ENCODE measurements at places on chromosomes 16 and 17.

DNA sequence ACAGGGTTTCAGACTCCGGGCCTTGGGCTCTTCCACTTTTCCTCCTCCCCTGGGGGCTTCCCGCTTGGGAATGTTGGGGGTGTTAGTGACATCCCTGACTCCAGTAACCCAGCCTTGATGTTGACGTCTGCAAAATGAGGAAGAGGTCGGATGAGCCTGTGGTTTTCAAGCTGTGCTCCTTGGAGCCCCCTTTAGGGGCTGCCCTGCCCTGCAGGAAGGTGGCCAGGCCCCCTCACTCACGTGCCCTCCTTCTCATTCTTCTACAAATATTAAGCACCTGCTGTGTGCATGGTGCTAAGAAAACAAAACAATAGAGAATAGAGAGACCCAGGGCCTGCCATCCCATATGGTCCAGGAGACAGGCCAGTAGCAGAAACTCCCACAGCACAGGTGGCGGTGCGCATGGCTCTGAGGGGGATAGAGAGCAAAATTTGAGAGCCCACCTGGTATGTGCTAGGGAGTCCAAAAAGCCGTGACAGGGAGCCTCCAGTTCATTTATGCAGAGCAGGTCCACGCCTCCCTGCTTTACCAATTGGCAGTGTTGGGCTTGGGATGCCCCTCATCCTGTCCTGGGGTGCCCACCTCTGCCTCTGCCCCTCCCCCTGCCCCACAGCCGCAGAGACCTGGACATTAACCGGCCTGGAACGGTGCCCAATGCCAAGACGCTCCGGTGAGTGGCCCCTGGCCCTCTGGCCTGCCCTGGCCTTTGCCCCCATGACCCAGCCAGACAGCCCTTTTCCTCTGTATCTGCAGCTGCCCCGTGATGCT is 7.4 kb downstream of the NDRG4 start:
- no peak for DNase-seq

DNA sequence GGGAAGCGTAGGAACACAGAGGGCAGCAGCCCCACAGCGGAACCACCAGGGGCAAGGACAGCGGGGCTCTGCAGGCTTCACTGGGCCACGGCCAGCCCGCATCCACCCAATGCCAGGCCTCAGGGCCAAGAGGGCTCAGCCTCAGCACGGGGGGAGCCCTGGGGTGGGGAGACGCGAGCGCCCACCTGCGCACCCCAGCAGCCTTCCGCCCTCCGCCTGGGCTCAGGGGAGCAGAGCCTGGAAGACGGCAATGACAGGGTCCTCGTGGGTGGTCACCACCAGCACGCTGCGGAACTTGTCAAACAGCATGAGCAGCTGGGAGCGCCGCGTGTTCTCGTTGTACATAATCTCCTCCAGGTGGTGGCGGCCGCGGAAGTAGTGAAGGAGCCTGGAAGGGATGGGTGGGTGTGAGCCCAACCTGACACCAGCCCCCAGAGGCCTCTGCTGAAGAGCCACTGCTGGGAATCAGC is 8.5 kb downstream of the MPG start:
- DNase-seq = no peak

DNA sequence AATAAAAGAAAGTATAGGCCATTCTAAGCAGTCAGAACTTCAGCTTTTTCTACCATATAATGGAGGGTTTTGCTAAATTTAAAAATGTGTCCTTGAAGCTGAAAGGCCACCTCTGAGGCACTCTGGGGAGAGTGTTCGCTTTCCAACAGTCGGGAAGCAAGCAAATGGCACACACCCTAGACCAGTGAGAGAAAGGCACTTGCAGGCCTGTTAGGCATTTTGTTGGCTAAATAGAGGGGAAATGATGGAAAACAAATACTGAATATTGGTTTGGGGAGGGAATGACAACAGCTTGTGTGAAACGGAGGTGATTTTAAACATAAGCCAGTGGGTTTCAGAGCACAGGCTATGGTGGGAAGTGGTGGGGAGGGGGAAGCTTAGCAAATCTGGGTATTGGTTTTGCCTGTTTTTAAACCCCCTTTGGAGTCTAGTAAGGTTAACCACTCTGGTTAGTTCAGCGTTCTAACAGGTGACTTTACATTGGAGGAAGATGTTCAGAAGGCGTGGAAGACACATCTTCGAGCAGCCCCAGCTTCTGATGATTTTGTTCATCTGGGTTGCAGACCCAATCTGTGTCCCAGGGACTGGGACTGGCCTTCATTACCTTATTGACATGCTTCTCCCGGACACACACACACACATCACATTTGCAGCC is 90.5 kb downstream of the PRKCA start:
- no peak for DNase-seq

GRCh38 chr17:45296003-45296832 is 20.6 kb downstream of the MAP3K14 start:
- DNase-seq = no peak

GRCh38 chr16:7584561-7584960 is 251.9 kb downstream of the RBFOX1 start:
- DNase-seq = no peak

DNA sequence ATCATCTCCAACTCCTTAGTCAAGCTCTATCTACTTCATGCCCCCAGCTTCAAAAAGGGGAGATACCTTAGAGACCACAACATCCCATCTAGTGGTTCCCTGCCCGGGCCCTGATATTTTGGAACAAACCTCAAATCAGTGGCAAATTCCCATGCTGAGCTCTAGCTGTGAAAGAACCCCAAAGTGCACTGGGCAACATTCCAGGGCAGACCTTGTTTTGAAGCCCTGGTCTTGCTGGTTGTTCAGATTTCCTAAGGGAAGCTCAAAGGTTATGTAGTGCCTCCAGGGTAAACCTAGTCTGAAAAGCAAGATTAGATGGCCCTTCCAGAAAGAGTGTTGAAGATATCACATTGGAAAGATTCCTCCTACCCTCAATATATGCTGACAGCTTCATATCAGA is 16.3 kb downstream of the FAM117A start:
- DNase-seq = no peak

GRCh38 chr17:57898487-57899311 is 48.9 kb upstream of the MRPS23 start:
- no peak for DNase-seq

DNA sequence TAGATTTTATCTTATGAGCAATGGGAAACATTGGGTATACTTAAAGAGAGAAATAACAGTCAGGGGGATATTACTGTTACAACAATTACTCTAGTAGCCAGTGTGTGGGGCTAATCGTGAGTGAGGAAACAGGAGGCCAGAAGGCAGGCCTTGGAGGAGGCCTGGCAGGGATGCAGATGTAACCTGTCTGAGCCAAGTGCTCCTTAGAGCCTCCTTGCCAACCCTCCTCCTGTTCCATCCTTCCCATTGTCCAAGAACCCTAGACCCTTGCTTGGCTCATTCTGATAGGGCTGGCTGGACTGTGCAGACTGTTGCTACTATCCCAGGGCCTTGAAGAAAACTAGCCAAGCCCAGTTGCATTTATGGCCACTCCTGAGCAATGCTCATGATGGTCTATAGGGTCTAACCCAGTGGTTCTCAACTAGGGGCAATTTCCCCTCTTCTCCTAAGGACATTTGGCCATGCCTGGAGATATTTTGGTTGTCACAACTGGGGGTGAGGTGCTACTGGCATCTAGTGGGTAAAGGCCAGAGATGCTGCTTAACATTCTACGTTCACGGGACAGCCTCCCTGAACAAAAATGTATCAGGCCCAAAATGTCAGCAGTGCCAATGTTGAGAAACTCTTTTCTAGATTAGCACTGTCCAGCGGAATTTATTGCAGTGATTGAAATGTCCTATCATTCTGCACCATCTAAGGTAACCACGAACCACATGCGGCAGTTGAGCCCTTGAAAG is 24.4 kb upstream of the WSCD1 start:
- DNase-seq = no peak

GRCh38 chr16:676913-677312 is 1.4 kb downstream of the RHBDL1 start:
- DNase-seq = no peak

DNA sequence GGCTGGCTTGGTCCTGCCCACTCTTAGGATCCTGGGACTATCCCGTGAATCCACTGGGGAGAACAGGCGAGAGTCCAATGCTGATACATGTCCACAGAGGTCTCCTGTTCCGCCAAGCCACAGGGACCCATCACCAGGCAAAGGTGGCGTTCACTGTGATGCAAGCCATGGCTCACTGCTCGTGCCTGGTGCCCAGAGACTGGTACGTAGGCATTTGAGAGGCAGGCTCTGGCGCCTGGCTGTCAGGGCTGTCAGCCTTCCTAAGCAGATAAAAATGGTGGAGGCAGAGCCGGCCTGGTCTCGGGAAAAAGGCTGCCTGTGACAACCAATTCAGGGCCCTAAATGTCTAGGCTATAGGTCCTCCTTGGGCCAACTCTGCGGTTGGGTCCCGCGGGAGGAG is 2329.0 kb downstream of the TP53TG3F start:
- DNase-seq = no peak

- DNase-seq = no peak
These were observed 173.7 kb upstream of the HS3ST3A1 start for GRCh38 chr17:13775450-13775849.

DNA sequence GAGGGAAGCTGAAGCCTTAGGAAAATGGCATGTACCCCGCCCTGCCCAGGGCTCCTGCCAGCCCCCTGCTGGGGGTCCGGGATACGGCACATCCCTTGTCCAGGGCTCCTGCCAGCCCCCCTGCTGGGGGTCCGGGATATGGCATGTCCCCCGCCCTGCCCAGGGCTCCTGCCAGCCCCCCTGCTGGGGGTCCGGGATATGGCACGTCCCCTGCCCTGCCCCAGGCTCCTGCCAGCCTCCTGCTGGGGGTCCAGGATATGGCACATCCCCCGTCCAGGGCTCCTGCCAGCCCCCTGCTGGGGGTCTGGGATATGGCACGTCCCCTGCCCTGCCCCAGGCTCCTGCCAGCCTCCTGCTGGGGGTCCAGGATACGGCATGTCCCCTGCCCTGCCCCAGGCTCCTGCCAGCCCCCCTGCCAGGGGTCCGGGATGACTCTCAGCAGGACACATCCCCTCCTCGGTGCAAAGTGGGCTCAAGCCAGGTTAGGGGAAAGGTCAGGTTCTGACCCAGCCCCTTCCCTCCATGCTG is 43.2 kb downstream of the RPH3AL start:
- no peak for DNase-seq

- DNase-seq = no peak
These were observed 35.6 kb downstream of the WWOX start for GRCh38 chr16:78134944-78135619.
